Stimulated activated CD8-positive, alpha-beta memory T cell treated with anti-CD3 and anti-CD28 coated beads, Interleukin-4, amount 100 ng/mL, for 1 hour (primary cell): ENCODE measurements at places on chromosomes 16 and 17.

- no peak for DNase-seq
These were observed 71.5 kb downstream of the VMP1 start for GRCh38 chr17:59778996-59779395.

DNA sequence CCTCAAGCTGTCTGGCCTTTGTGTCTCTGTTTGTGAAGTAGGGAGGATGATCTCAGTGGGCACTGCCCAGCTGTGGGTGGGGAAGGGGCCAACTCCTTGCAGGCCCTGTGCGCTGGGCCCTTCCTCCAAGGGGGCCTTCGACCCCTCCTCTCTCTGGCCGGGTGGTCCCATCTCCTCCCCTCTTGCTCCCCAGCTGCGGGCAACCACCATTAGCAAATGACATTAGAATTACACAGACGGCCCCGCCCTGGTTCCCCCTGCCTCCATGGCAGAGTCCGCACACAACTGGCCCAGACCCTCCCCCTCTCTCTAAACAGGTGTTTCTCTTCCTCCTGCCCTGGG, 2.5 kb upstream of the SLC6A4 start:
- no peak for DNase-seq

GRCh38 chr17:69594641-69595040, 180.1 kb downstream of the MAP2K6 start:
- no peak for DNase-seq

GRCh38 chr16:27285676-27286196, 17.2 kb upstream of the NSMCE1 start:
- DNase-seq, result no peak

GRCh38 chr17:42835732-42836131, 2.5 kb downstream of the PSME3 start:
- no peak for DNase-seq

DNA sequence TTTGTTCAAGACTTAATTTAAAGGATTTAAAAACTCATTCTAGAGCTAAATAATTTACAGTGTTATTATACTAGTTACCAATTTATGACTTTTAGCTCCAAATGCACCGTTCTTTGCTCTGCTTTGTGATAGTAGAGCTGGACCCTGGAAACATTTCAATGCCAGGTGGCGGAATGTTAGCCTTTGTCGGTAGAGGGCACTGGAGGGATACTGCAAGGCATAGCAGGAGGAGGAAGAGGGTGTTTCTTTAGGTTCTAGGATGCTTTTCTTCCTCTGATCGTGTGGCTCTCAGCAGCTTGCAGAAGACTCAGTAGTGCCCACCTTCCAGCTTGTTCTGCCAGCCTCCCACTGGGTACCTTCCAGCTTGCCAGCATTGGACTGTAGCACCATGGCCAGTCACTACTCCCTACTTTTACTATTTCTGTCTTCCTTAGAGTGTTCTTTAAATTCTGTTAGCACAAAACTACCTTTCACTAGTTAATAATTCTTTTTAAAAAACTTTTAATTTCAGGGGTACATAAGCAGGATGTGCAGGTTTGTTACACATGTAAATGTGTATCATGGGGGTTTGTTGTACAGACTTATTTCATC, 325.3 kb downstream of the UTP18 start:
- DNase-seq, result no peak

DNA sequence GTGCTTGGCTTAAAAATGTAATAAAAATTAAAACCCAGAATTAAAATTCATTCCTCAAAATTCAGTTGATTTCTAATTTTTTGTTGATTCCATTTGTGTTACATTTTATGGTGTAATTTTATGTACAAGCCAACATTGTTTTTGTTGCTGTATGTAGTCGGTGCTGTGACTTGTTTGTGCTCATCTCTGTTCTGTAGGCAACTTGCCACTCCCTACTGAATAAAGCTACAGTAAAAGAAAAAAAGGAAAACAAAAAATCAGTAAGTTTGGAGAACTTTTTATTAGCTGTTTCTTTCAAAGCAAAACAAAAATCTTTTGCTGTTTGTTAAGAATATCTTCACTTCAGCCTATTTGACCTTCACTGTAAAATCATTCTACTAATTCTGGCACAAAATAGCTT, 44.3 kb downstream of the OMG start:
- no peak for DNase-seq

- DNase-seq, result no peak
These were observed 40.4 kb upstream of the DNAH9 start for GRCh38 chr17:11557727-11558452.

DNA sequence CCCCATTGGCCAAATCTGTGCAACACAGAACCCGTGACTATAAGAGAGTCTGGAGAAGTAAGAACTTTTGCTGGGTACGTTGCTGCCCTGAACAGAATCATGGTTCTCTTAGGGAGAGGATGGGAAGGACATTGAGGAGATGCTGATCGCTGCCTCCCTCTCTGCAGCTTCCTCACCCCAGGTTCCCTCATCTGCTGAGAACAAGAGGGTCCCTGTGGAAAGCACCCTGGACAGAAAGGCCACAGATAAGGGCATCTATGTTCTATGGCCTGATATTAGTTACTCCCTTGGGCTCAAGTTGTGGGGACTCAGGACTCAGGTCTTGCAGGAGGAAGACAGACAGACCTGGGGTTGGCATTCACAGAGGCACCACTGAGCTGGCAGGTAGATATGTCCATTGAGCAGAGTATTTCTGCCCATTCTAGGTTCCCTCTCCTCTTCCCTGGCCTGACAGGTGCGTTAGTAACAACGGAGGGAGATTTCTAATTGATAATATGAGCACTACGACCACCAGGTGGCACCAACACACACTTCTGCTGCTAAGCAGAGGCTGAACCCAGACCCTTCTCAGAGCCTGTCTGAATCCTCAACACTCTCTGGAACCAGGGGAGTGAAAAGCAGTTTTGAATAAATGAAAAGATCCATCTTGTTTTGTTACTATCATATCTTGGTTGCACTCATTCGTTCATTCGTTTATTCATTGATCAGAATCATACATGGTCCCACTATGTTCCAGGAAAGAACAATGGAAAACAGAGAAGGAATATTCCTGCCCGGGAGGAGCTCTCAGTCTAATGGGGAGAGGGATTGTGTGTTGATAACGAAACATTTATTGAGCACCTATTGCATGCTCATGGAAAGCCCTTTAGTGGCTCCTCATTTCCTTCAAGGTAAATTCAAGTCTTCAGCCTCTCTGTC, 56.4 kb downstream of the SLC6A2 start:
- DNase-seq, result peak; percentile 21

DNA sequence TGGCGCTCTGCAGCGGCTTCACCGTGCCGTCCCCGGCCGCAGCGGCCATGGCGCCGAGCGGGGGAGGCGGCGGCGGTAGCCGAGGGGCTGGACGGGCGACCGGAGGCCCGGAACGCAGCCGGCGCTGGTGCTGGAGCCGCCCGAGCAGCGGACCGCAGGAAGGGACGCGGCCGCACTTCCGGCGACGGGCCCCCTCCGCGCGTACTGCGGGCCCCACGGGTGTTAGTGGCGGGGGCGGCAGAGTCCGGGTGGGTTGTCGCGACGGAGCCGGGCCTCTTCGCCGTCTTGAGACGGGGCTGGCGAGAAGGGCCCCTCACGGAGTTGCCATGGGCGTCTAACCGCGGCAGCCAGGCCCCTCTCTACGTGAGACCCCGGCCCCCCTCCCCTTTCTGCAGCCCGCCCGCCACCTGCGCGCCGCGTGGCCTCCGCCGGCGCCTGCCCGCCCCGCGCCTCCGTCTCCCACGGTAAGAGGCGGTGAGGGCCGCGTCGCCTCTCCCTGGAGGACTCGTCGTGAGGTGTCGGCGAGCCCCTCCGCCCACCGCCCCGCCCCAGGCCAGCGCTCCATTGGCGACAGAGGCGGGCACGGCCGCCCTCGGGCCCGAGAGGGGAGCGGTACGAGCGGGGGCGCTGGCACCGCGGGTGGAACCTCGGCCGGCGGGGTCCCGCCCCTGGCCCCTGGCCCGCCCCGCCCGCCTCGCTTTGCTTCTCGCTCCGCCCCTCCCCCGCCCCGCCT, at the start of the genes VPS9D1 and ZNF276:
VPS9D1 (minus strand) TSS at position 86 of the 733 bp plus-strand sequence; CDS start at position 49, 37 bp downstream.
ZNF276 (plus strand) TSS at position 725 of the 733 bp plus-strand sequence. CDS start 104 bp downstream, outside the sequence.
- peak; percentile 69 for DNase-seq

GRCh38 chr17:72691586-72691985, 400.9 kb downstream of the SLC39A11 start:
- no peak for DNase-seq

DNA sequence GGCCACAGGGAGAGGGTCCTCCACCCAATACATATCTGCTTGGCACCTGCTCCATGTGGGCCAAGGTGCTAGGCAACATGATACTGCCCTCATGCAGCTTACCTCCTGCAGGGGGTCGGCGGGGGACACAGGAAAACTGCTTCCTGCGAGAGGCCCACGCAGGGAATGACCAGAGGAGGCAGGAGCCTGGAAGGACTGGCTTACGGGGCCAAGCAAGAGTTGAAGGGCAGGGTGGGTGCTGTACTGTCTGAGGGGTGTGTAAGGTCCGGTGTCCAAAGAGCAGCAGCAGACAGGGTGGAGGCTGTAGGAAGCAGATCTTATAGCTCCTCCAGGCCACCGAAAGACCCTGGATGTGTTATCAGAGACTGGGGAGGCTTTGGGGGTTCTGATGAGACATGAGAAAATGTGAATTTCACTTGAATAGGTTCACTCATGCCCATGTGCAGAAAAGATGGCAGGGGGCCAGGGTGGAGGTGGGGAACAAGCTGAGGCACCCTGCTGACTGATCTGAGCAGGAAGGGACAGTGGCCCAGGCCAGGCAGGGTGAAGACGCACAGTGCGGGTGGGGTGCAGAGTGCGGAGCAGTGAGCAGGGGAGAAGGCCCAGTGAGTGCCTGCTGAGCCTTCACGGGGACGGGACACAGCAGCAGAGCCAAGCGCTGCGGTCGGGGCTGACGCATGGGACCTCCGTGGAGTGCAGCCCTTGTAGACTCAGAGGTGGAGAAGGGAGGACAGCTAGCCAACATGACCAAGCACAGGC, 8.3 kb downstream of the FLCN start:
- DNase-seq, result no peak

GRCh38 chr16:57629516-57630406, 1.3 kb downstream of the ADGRG1 start:
- DNase-seq, result no peak

- DNase-seq, result no peak
These were observed 308.3 kb downstream of the FOXL1 start for GRCh38 chr16:86886651-86887050.

DNA sequence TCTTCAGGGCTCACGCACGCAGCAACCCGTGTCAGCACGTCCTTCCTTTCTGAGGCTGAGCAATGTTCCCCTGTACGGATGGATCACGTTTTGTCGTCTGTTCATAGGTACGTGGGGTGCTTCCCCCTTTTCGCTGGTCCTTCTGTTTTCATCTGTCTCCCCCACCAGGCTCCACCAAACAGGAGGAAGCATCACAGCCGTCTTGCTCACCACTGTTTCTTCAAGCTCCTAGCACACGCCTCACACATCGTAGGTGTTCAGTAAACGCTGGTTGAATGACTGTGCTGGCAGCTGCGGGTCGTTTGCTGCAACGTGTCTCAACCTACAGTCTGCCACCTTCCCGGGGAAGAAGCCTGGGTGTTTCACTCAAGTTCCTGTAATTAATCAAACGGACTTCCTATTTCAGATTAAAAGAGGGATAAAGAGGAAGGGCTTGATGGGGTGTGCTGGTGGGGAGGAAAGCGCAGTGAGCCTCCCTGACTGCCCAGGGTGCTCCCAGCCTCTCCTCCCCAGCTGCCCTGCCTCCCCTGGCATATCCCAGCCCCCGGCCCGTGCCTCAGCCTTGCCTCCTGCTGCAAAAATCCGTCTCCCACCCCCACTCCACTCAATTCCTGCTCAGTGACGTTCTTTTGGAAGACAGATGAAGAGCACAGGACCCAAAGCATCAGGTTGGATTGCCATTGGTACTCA, 76.7 kb upstream of the DOC2B start:
- no peak for DNase-seq

DNA sequence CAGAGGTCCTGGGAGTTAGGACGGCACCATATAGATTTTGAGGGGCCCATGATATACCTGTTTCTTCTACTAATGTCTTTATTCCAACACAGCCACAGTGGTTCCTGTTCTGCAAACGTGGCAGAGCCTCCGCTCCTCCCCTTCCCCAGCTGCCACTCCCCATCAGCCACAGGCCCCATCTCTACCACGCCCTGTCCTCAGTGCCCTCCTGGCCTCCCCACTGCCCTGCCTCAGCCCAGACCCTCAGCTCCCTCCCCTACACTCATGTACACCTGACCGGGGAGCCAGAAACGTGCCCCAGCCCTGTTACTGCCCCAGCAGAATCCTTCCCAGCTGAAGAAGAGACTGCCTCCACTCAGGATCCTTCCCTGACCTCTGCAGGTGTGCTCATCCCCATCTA, 11.9 kb upstream of the RBFOX3 start:
- DNase-seq, result no peak

DNA sequence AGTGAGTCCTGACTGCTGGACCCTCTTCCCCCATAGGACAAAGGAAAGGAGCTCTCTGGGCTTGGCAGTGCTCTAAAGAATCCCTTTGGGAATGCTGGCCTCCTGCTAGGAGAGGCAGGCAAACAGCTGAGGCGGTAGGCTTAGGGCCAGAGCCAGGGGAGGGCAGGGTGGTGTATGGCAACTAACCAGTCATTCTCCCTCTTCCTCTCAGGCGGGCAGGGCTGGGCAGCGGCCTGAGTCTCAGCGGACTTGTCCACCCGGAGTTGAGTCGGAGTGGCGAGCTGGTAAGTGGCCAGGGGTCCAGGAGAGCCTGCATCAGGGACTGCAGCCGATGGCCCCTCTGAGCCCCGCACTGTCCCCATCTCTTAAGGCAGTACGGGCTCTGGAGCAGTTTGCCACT, 4.4 kb downstream of the ACADVL start:
- DNase-seq, result no peak

GRCh38 chr17:12089809-12090384, 69.2 kb downstream of the MAP2K4 start:
- no peak for DNase-seq

- no peak for DNase-seq
These were observed 7.9 kb upstream of the NAGPA start for GRCh38 chr16:5041600-5042133.

DNA sequence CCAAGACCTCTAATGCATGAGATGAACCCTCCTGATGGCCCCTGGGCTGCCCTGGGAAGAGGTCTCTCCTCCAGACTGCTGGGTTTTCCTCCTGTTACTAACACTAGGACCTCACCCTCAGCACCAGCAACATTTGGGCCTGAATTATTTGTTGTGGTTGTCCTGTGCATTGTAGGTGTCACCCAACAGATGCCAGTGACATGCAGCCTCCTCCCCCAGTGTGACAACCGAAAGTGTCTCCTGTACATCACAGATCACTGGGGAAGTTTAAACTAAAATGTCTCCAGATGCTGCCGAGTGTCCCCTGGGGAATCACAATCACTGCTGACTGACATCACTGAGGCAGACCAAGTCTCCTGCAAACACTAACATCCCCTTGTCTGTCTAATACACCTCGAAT, 74.8 kb downstream of the SLC5A11 start:
- no peak for DNase-seq

GRCh38 chr17:43616852-43617251, 44.9 kb downstream of the MEOX1 start:
- DNase-seq, result no peak

GRCh38 chr17:80716986-80717719, 172.5 kb downstream of the RPTOR start:
- DNase-seq, result no peak
